CD4-positive, CD25-positive, alpha-beta regulatory T cell (primary cell): ENCODE measurements at places on chromosomes 6 and 20. TPM values are rescaled to one million over a fixed set of nuclear protein-coding genes. Genes with fewer than 3 reads are reported as not detected.

The NTSR1 gene
- 0.37 TPM for total RNA-seq

DNA sequence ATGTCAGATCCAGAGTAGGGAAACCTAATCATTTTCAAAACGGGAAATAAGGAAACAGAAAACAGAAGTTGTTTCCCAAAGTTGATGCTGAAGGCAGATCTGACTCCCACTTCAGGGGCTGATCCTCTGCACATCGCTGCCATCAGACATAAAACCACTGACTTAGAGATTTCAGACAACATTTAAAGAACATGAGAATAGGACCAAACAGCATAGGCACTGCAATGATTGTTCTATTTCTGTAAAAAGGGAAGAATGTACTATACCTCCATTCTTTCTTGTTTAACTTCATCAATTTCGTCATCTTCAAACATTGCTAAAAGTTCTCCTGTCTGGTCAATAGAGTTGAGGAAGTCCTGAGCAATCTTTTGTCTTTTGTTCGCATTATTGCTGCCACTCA lies 324.7 kb upstream of the RUNX2 start:
- no peak for DNase-seq

- no peak for DNase-seq
Observed at GRCh38 chr6:89180971-89181370, 35.1 kb downstream of the PM20D2 start.

DNA sequence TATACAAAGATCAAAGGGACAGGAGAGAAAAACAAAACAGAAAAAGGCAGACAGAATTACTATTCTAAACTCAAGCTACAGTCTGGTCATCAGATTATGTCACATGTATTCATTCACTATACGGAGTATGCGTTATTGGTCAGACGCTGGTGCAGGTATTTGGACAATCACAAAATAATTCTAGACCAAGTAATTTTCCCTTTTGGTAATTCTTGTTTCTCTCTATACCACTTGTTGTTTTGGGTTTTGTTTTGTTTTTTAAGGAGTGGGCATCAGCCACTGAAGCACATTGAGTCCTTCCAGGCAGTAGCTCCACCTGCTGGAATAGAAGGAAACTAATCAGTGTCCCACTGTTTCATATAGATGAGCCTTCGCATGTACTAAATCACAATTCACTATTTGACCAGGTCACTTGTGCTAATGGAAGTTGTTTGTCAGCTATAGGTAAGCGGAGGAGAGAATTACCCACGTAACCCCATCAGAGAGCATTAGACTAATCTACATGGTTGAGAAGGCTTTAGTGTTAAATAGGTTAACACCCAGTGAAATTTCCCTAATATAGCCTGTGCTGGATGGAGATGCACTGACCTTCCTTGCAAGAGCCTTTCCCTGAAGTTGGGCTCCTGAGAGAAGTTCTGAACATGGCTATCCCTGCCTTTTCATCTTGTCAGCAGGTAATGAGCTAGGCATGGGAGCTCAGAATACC lies 77.9 kb downstream of the TNFAIP3 start:
- peak; percentile 51 for DNase-seq

GRCh38 chr20:63555661-63556381 lies 1.9 kb downstream of the FNDC11 start:
- no peak for DNase-seq
